ENCODE measurements at places on chromosomes 13 and 19. TPM values are rescaled to one million over a fixed set of nuclear protein-coding genes. Genes with fewer than 3 reads are reported as not detected.

LGALS14 gene
- total RNA-seq: not detected

PRODH2 gene
- total RNA-seq: 0.38 TPM

SIAH3 gene
- total RNA-seq: not detected

WDR62 gene
- 27.8 TPM for total RNA-seq

APLP1 gene
- total RNA-seq: 97.1 TPM

GJB6 gene
- total RNA-seq: not detected

SELENOV gene
- total RNA-seq: not detected

CYP4F8 gene
- total RNA-seq: not detected

CEACAM1 gene
- total RNA-seq: 2.3 TPM

ZNF560 gene
- total RNA-seq: not detected

SPIB gene
- total RNA-seq: not detected

ZSCAN5C gene
- not detected for total RNA-seq

PSG1 gene
- 0.22 TPM for total RNA-seq

CCDC122 gene
- total RNA-seq: 2.9 TPM

IGFL2 gene
- total RNA-seq: 0.50 TPM

MAG gene
- not detected for total RNA-seq

METTL21C gene
- not detected for total RNA-seq

NALCN gene
- 4.4 TPM for total RNA-seq

HSPH1 gene
- 128 TPM for total RNA-seq

SULT2A1 gene
- not detected for total RNA-seq

ZNF135 gene
- total RNA-seq: not detected

FGF22 gene
- 0.87 TPM for total RNA-seq

All from A549 treated with ZK216348 at 1 μM for 4 hours (cell line).